Frontal cortex (tissue), 4 donors: ENCODE measurements at places on chromosomes 4 and X. TPM values are rescaled to one million over a fixed set of nuclear protein-coding genes. Genes with fewer than 3 reads are reported as not detected.

ASB11 gene
- not detected for total RNA-seq

H2BW2 gene
- total RNA-seq = not detected

ETNPPL gene
- total RNA-seq = 0.41 TPM

TAF7L gene
- 0.41 TPM for total RNA-seq

ARHGAP36 gene
- 0.41 TPM for total RNA-seq

NUP54 gene
- 128 TPM for total RNA-seq

DIPK2B gene
- total RNA-seq = 1.6 TPM

FTSJ1 gene
- total RNA-seq = 36.3 TPM

ADGRG4 gene
- total RNA-seq = not detected

EDA2R gene
- total RNA-seq = 1.2 TPM

MND1 gene
- total RNA-seq = 3.7 TPM

IL21 gene
- total RNA-seq = not detected

LRBA gene
- 23.2 TPM for total RNA-seq

CCDC160 gene
- total RNA-seq = 2.0 TPM

GLOD5 gene
- not detected for total RNA-seq

DCAF8L2 gene
- not detected for total RNA-seq

AVPR2 gene
- total RNA-seq = not detected

DNA sequence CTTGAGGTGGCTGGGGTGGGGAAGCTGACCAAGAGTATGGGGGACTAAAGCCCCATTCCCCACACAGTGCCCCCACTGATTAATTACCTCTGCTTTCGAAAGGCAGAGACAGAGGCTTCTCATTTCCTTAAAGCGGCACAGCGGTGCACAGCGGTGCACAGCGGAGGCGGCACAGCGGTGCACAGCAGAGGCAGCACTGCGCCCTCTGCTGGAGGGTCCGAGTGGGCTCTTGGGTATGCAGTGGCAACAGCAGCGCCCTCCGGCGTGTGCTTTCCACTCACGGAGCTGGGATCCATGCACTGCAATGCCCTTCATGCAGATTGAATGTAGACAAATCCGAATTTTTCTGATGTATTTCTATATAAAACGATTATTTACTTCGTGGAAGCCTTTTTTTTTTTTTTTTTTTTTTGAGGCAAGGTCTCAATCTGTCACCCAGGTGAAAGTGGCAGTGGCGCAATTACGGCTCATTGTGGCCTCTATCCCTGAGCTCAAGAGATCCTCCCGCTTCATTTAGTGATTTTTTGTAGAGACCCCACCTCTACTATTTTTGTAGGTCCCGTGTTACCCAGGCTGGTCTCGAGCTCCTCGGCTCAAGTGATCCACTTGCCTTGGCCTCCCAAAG is 19.7 kb upstream of the PRPS2 start:
- no peak for DNase-seq

- DNase-seq = no peak
These were observed 438.1 kb downstream of the GBA3 start for GRCh38 chr4:23130845-23131244.

DNA sequence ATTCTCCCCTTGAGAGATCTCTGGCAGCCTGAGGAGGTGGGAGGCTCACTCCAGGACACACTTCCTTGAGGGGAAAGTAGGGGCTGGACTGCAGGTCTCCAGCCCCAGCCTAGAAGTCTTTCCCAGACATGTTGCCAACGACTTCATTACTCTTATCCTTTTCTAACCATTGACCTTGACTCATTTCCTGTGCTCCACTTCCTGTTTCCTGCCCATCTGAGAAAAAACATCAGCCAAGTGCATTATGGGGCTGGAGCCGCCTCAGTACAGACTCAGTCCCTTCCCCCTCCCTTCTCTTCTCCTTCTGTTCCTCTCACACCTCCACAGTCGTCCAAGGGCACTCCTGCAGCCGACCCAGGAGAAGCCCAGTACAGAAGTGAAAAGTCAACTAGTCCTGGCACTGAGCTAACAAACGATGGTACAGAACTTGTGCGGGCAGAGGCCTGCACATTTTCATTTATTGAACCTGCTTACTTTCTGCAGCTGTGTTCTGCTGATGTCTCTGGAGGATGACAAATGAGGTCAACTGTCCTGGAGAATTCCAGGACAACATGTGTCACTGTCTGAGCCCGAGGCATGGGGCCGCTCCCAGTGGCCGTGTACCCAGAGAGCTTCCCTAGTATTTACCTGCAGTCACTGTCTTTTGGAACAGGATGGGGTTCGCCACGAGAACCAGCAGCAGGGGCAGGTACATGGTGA is 20.1 kb downstream of the GPR143 start:
- DNase-seq = no peak

DNA sequence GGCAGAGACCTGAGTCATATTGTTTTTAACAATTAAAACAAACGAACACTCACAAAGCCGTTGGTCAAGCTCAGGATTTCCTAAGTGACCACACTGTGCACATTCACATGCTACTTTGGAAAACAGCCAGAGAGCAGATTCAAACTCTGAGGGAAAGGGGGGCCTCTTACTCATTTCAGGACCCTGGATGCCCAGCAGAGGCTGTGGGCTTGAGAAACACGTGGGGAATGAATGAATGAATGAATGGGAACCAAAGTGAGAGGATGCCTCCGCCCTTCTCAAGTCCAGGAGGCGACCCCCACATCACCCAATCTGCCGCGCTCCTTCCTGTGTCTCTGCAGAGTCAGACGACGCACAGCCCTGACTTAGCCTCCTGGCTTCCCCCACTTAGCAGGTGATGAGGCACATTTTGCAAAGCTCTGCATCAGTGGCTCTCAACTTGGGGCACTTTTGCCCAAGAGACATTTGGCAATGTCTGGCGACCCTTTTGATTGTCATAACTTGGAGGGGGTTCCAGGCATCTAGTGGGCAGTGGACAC is 76.0 kb downstream of the ABLIM2 start:
- no peak for DNase-seq

GRCh38 chr4:120481756-120482155 is 415.1 kb upstream of the MAD2L1 start:
- DNase-seq = no peak

DNA sequence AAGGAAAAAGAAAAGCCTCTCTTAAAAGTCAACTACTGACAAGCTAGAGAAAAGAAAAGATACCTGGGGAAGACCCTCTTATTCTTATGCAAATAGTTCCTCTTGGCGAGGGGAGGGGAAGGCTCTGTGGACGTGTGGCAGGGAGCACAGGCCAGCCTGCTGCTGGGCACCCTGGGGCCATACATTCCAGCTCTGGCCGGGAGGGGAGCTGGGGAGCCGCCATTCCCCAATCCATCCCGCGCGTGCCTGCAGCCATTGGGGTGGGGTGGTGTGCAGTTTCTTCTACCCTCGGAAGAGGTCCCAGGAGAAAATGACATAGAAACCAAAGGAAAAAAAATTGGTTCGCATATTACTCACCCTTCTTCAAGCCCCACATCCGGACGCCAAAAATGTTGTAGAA is 1496.4 kb downstream of the RPA4 start:
- DNase-seq = no peak

DNA sequence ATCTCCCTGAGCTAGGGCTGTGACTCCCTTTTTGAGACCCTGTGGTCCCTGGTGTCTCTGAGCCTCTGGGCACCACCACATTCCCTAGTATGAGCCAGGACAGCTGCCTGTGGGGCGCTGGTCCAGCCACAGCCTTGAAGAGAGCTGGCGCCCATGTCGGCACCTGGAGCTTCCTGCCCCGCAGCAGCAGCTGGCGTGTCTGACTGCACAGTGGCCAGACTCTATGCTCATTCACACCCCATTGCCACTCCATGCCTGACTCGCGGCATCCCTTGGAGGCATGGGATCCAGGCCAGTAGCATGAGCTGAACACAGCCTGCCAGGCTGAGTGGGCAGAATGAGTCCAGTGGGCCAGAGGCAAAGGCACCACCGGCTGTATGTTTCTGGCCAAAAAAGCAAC is 8.3 kb upstream of the SPP1 start:
- no peak for DNase-seq

DNA sequence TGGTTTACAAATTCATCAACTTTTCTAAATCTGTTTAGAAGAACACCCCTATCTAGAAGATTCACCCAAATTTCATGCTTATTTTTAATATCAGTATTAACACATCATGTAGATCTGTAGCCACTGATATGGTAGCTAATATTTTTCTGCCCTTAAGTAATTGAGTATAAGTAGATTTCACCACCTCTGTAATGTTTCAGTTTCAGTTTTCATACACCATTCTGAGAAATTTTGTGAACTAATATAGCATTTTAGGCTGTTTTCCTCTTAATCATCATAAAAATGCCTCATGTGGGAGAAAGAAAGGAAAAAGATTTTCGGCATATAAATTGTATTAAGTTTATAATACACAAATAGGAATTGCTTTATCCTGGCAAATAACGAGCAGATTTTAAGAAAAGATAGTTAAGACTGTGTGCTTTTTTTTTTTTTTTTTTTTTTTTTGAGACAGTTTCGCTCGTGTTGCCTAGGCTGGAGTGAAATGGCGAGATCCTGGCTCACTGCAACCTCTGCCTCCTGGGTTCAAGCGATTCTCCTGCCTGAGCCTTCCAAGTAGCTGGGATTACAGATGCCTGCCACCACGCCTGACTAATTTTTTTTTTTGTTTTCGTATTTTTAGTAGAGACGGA is 21.4 kb upstream of the RBPJ start:
- no peak for DNase-seq

- DNase-seq = no peak
These were observed 286.5 kb upstream of the ADGRL3 start for GRCh38 chr4:60913671-60914070.

- DNase-seq = no peak
These were observed 49.4 kb downstream of the LEF1 start for GRCh38 chr4:108119199-108119800.

DNA sequence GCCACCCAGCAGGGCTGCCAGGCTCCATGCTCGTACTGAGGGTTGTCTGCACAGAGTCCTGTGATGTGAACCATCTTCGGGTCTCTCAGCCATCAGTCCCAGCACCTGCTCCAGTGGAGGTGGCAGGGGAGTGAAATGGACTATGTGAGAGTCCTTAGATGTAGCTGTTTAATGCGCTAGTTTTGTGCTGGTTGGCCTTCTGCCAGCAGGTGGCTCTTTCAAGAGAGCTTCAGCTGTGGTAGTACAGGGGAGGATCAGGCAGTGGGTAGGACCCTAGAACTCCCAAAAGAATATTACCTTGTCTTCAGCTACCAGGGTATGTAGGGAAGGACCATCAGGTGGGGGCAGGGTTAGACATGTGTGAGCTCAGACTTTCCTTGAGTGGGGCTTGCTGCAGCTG is 1066.0 kb downstream of the GLUD2 start:
- no peak for DNase-seq

- no peak for DNase-seq
These were observed 105.5 kb downstream of the HDAC8 start for GRCh38 chrX:72467135-72467534.

GRCh38 chr4:151677193-151677592 is 83.6 kb downstream of the GATB start:
- no peak for DNase-seq

DNA sequence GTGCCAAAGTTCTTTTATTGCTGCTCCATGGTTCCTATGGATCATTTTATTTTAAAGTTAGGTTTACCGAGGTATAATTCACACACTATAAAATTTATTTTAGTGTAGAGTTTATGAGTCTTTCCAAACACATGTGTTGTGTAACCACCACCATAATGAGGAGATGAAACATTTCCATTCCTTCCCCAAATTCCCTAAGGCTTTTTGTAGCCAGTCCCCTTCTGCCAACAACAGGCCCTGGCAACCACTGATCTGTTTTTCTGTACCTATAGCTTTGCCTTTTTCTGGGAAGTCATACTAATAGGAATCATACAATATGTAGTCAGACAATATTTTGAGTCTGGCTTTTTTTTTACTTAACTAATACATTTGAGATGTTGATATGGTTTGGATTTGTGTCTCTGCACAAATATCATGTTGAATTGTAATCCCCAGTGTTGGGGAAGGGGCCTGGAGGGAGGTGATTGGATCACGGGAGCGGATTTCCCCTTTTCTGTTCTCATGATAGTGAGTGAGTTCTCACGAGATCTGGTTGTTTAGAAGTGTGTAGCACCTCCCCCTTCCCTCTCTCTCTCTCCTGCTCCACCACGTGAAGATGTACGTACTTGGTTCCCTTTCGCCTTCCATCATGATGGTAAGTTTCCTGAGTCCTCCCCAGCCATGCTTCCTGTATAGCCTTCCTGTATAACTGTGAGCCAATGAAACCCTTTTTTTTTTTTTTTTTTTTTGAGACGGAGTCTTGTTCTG is 59.6 kb upstream of the DHX15 start:
- no peak for DNase-seq

DNA sequence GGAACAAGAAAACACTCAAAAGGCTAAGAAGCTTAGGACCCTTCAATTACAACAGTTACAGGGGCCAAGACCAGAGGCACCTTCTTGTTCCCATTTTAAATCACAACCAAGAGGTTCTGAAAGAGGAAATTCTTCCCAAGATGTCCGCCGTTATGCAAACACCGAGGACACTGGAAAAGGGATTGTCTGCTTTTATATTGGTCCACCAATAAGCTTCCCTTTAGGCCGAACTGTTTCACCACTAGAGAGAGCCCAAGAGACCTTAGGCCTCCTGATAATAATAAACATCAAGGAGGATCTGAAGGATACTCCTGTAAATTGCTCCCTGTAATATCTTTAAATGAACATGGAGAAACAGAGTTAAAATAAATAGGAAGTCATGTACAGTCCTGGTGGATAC is 92.6 kb upstream of the NLRP2B start:
- no peak for DNase-seq

DNA sequence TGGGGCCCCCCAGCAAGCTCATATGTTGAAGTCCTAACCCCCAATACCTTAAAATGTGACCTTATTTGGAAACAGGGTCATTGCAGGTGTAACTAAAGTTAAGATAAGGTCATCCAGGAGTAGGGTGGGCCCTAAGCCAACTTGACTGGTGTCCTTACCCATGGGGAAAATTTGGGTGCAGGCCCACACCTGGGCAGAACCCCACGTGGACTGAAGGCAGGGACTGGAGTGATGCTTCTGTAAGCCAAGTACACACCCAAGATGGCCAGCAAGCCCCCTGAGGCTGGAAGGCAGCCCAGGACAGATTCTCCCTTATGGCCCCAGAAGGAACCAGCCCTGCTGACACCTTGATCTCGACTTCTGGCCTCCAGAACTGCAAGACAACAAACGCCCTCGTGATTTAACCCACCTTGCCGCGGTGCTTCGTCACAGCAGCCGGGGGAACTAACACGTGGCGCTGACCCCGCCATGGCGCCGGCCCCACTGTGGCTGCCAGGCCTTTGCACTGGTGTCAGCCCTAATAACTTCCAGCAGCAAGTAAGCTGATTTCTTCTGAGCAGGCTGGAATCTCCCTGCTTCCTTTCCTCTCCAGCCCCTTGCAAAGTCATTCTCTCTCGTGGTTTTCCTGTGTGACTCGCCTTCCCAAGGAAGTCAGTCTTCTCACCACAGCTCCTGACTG is 23.2 kb upstream of the MXD4 start:
- DNase-seq = no peak

- no peak for DNase-seq
These were observed 153.9 kb downstream of the CCNG2 start for GRCh38 chr4:77310931-77311330.

- DNase-seq = no peak
These were observed 117.2 kb downstream of the ADGRA3 start for GRCh38 chr4:22398671-22399070.

DNA sequence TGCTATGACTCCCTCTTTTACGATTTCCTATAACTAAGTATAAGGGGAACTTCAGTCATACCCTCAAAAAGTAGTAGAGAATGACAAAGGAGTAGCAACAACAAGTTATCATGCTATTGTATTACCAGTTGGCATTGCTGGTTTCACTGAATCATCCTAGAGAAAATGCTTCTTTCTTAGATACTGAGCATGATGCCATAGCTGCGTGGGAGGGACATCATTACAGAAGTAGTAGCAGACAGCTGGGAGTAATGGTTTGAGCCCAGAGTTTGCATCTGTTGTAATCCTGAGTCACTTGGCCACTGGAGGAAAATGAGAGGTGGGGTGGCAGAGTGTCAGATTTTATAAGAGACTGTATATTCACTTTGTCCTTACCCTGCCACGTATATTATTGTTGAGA is 38.6 kb downstream of the MTMR1 start:
- no peak for DNase-seq
